Stimulated activated naive B cell treated with anti-CD40 and anti-IgM and Interleukin-4, amounts not matched to agents 10 μg/mL and 1 μg/mL and 100 μg/mL, for 72 hours (primary cell): ENCODE measurements at places on chromosomes 2 and 18.

- DNase-seq, result no peak
- no peaks in the 10 kb centered on the region for H3K36me3 ChIP-seq
- H3K27ac ChIP-seq, result no peak overlapping the region
- no peak overlapping the region for H3K4me3 ChIP-seq
Measured at GRCh38 chr2:26623541-26624495, 17.3 kb downstream of the CIB4 start.

DNA sequence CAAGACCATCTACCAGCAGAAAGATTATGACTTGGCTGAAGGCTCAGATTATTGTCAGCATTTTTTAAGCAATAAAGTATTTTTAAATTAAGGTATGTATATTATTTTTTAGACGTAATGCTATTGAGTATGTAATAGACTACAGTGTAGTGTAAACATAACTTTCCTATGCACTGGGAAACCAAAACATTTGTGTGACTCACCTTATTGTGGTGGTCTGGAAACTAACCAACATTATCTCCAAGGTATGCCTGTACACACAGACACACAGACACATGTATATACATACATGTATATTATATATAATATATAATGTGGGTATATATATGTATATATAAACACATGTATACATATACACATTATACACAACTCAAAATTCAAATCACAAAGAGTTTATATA is 9.1 kb upstream of the TMEFF2 start:
- no peak overlapping the region for H3K27ac ChIP-seq
- DNase-seq, result no peak
- no peak overlapping the region for H3K4me3 ChIP-seq
- no peaks in the 10 kb centered on the region for H3K4me1 ChIP-seq
- peaks cover 3% of the 10 kb centered on the region for H3K27me3 ChIP-seq

- H3K36me3 ChIP-seq, result peaks cover 5% of the 10 kb centered on the region
- H3K27me3 ChIP-seq, result no peaks in the 10 kb centered on the region
- no peak overlapping the region for H3K4me3 ChIP-seq
- DNase-seq, result no peak
Measured at GRCh38 chr18:76421685-76422078, 73.4 kb downstream of the ZNF516 start.

- H3K27me3 ChIP-seq, result peaks cover 13% of the 10 kb centered on the region
- H3K27ac ChIP-seq, result no peak overlapping the region
- no peak for DNase-seq
- H3K4me1 ChIP-seq, result no peaks in the 10 kb centered on the region
Measured at GRCh38 chr2:102258025-102258385, 53.4 kb upstream of the IL1RL1 start.

DNA sequence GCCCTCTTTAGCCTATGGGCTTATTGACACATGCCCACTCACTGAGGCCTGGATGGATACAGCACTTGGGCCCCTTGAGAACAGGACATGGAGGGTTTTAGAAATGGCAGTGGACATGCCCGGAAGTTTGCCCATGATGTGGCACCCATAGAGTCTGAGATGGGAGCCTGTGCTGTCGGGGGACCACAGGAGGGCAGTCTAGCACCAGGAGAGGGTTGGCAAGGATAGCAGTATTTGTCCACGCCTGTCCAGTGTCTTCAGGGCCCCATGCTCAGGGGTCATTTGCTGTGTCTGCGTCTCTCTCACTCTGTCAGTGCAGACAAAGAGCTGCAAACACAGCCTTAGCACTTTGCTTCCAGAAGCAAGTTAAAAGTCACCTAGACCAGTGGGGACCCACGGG is 48.7 kb downstream of the IL1RL2 start:
- H3K27me3 ChIP-seq, result peaks cover 6% of the 10 kb centered on the region
- no peak overlapping the region for H3K4me3 ChIP-seq
- no peaks in the 10 kb centered on the region for H3K36me3 ChIP-seq
